ENCODE measurements at places on chromosomes 3 and 15.

DNA sequence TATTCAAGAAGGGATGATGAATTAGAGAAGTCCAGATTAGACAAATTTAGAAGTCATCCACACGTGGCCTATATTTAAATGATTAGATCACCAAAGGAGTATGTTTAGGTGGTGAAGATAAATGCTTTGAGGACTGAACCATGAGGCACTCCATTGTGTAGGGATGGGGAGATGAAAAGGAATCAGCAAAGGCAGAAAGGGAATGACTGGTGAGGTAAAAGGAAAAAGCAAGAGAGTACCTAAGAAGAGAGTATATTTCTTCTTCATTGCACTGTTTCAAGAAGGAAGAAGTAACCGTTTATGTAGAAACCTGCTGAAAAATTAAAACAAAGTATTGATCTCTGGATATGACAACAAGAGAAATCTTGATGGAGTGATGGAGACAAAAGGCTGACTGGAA is 40.7 kb downstream of the DENND4A start:
- DNase-seq = no peak

- no peak for DNase-seq
Measured at GRCh38 chr15:78301828-78302227, 2.4 kb upstream of the SKIC8 start.

DNA sequence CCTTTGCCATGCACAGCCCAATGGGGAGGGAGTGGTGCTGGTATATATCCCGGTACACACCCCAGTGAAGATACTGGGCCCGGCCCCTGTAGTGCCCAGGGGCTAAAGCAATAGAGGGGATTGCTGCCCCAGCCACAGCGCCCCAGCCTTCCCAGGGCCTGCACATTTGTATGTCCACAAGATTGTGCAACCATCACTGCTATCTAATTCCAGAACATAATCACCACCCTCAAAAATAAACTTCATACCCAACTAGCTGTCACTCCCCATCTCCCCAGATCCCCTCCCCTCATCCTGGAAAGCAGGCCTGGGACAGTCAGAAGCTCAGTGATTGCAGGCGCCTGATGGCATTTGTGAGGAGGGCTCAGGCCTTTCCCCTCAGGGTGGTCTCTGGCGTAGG is 13.5 kb downstream of the GNAI2 start:
- DNase-seq = no peak

DNA sequence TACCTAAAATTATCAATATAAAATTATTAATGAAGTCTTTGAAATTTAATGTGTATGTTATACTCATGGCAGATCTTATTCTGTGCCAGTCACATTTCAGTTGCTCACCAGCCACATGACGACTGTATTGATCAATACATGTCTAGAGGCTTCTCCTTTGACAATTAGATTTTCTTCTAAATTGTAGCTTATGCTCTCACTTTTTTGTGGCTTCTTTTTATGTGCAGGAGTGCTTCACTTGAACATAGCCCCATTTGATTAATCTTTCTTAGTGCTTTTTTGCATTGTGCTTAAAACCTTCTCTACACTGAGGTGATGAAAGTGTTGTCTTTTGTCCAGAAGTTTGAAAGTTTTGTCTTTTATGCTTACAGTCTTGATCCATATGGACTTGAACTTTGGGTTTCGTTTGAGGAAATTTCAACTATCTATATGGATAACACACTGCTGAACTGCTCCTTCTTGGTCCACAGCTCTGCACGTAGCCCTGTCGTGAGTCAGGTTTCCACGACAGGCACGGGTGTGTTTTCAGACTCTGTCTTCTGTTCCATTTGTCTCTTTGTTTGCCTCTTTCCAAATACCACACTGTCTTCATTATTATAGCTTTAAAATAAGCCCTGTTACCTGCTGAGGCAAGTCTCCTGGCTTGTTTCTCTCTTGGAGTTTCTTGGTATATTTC is 393.9 kb upstream of the CFAP20DC start:
- DNase-seq = no peak

GRCh38 chr3:101249522-101249921 is 70.9 kb downstream of the IMPG2 start:
- no peak for DNase-seq

GRCh38 chr3:140794507-140794906 is 116.6 kb downstream of the TRIM42 start:
- DNase-seq = no peak

- DNase-seq = no peak
Measured at GRCh38 chr15:28876131-28876844, 9.5 kb upstream of the APBA2 start.

DNA sequence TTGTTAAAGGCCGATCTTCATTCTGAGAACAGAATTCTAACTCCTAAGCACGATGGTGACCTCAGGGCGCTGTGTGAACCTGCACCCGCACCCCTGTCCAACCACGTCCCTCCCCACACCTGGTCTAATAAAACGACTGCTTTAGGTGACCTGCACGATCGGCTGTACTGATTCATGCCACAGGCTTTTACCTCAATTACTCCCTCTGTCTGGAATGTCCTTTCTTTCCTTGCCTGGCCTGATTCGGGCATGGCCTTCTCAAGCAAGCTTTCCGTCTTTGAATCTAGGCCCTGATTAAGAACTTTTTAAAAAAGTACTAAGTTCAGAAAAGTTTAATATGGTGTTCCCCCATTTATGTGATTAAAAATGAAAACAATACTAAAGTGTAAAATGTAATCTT is 842 bp upstream of the U2SURP start:
- DNase-seq = no peak

DNA sequence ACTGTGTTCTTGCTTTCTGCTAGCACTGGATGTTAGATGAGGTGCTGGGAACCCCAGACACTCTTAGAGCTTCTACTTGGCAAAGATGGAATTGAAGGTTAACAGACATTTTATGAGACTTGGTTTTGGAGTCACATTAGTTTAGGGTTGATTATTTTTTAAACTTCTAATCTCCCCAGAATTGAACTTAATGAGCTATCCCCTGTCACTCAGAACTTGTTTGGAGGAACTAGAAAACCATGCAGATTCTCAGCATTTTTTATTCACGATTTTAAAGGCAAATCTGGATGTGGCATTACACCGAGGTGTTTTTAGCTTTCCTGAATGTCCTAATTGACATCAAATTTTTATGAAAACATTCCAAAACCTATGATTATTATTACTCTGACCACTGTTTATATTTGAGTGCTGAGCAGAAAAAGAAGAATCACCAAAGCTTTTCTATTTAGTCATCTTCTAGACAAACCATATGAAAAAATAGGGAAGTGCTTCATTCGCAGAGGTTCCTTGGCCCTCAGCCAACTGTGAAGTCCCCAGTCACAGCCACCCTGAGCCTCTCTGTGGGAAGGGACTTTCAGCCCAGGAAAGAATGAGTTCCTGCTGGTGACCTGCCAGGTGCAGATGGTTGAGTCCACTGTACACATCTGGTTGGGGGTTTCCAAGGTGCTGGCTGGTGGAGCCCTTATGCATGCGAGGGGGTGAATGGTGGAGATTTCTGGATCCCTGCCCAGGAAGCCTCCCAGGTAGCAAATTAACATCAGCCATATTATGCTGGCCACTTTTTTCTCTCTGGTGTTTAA is 196.0 kb upstream of the TOPAZ1 start:
- no peak for DNase-seq
